Left colon (tissue), 2 donors: ENCODE measurements at places on chromosomes 16 and 17. TPM values are rescaled to one million over a fixed set of nuclear protein-coding genes. Genes with fewer than 3 reads are reported as not detected.

The EXOC3L1 gene
- total RNA-seq = 5.9 TPM

The TAF15 gene
- total RNA-seq = 112 TPM

The TPSB2 gene
- 18.6 TPM for total RNA-seq

The ADAD2 gene
- total RNA-seq = 0.14 TPM

The BHLHA9 gene
- total RNA-seq = not detected

The CBFA2T3 gene
- total RNA-seq = 15.7 TPM

The HSF5 gene
- total RNA-seq = not detected

DNA sequence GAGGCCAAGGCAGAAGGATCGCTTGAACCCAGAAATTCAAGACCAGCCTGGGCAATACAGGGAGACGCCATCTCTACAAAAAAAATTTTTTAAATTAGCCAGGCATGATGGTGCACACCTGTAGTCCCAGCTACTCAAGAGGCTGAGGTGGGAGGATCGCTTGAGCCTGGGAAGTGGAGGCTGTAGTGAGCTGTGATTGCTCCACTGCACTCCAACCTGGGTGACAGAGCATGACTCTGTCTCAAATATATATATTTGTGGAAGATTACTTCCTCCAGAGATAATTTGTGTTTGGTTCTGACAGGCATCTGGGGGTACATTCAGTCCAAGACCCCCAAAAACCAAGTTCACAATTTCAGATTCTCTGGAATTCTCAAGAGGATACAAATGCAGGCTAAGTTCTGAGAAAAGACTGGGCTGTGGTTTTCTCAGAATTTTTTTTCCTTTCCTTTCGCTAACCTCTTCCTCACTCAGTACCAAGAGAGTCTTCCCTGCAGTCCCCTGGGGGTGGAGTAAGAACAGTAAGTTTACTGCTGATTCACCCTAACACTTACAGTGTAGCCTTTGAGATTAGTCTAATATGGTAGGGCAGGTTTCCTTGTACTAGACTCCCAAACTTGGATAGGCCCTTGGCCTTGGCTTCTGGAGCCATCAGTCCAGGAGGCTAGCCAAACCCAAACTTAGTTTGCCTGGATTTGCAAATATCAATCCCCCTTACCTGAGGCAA is 15.1 kb downstream of the GSDMB start:
- DNase-seq = no peak

- DNase-seq = no peak
Observed at GRCh38 chr17:46072998-46073397, 73.9 kb downstream of the STH start.

DNA sequence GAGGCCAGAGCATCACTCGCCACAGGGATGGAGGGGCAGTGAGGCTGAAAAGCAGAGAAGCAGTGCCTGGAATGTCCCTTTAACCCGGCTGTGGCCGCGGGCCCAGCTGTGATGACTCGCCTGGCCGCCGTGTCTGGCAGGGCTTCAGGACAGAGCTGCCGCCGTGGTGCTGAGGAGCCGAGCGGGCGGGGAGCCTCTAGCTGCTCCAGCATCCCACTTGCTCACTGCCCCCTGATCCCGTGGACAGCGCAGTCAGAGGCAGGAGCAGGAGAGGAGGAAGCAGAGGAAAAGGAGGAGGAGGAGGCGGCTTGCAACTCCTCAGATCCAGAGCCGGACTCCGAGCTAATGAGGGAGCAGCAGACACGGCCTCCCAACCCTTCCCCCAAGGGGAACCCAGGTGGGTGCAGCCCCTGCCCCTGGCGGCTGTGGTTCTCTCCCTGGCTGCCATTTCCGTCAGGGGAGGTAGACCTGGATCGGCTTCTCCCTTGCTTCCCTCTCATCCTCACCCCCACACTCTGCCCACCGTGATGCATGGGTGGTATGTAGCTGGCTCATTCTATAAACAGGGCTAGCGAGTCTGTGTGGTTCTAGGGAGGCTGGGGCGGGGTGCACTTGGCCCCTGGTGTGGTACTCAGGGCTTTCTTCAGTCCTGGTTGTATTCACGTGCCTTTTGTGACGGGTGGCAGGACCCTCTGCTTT is 165.7 kb downstream of the CMIP start:
- peak; percentile 57 for DNase-seq

DNA sequence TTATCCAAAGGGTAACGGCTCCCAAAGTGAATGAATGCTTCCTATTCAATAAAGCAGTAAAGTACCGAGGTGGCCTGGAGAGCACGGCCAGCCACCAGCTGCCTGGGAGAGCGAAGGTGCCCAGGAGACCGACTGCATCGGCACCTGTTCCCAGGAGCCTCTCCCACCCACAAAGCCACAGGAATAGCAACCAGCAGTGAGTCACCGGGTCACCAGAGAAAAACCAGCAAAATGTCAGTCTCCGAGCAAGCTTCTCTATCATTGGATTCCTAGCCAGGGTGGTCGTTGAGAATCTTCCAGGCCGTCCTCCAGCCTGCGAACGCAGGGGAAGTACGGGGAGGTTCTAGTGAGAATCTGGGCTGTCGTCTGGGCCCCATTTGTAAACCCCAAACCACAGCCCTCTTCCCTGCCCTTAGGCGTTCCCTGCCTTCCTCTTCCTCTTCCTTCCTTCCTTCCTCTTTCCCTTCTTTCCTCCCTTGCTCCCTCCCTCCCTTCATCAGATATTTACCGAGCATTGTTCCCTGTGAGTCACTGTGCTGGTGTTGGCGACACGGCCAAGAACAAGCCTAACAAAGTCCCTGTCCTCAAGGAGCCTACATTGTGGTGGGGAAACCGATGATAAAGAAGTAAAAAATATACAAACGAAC is 114.6 kb downstream of the SLC39A11 start:
- no peak for DNase-seq

- peak; percentile 58 for DNase-seq
Observed at GRCh38 chr17:75516619-75517296, 430 bp downstream of the TSEN54 start.

GRCh38 chr17:10792151-10792550 is 11.7 kb downstream of the TMEM238L start:
- DNase-seq = peak; percentile 69

- no peak for DNase-seq
Observed at GRCh38 chr16:77972062-77972392, 50.3 kb upstream of the CLEC3A start.

DNA sequence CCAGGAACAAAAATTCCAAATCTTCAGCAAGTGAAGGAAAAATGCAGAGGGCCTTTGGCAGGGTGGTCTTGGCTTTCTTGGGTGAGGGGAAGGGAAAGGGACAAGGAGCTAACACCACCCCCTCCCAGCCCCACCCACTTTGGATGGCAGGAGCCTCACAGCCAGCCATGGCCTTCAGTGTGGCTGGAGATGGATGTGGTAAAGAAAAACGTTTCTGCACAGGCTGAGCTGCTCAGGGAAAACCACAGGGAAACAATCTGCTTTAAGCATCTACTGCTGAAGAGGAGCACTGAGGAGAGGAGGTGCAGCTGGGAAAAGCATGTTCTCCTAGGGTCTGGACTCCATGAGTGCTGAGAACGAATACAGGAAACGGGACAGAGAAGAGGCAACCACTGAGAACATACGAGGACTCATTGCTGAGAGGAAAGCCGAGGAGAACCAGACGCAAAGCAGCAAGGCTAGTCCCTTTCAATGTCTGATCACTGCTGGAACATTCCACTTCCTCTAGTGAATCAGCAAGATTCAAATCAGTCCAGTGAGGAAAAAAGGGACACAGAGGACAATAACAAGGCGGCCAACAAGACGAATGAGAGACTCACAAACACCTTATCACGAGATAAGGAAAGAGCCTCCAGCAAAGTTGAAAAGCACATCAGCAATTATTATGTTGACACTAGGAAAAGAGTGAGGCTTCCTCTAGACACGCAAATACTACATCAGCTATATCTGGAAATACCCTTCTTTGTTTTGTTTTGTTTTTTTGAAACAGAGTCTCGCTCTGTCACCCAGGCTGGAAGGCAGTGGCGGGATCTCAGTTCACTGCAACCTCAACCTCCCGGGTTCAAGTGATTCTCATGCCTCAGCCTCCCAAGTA is 41.7 kb downstream of the ZZEF1 start:
- DNase-seq = no peak

DNA sequence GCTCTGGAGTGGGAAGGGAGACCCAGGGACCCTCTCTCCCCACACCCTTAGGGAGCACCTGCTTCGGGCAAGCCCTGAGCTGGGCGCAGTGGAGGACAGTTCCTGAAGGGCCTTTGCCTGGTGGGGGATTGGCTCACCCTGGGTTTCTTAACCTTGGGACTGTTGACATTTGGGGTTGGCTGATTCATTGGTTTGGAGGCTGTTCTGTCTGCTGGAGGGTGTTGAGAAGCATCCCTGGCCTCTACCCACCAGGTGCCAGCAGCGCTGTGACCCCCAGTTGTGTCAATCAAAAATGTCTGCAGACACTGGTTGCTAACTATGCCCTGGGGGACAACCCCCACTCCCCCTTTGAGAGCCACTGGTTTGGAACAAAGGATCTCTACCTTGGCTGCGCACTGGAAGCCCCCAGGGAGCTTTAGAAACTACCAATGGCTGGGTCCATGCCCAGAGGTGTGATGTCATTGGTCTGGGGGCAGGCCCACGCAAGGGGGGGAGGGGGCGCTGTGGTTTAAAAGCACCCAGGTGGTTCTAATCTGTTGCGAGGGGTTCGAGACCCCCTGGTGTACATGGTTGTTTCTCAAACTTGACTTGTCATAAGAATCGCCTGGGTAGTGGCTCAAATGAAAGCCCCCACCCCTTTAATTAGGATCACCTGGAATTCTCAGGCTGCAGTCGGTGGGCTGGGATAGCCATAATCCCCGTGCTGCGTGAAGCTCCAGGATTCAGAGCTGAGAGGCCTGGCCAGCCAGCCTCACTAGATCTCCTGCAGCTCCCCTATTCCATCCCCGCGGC is 151.9 kb upstream of the GSE1 start:
- DNase-seq = no peak

GRCh38 chr16:57979006-57979585 is 8.2 kb upstream of the CNGB1 start:
- no peak for DNase-seq

GRCh38 chr16:7351610-7352510 is 19.2 kb downstream of the RBFOX1 start:
- no peak for DNase-seq

DNA sequence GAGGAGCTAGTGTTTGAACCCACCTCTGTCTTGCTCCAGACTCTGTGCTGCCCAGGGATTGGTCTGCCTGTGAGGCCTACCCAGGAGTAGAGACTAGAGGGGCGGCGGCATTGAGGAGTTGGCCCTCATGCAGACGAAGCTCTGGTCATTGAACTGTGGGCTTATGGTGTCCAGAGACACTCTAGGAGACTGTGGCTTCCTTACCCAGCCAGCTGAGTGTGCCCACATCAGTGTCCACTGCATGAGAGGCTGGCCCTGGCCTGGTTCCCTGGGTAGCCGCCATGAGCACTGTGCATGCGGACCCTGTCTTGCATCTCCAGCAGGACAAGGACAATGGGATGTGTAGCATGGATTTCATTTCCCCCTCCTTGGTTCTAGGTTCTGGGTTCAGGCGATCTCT is 14.0 kb downstream of the SGSM2 start:
- DNase-seq = no peak

GRCh38 chr17:39579318-39580081 is 28.2 kb downstream of the NEUROD2 start:
- DNase-seq = no peak

GRCh38 chr17:74860872-74861661 is 1.4 kb upstream of the GRIN2C start:
- no peak for DNase-seq

- no peak for DNase-seq
Observed at GRCh38 chr17:929586-929985, 50.0 kb downstream of the NXN start.

DNA sequence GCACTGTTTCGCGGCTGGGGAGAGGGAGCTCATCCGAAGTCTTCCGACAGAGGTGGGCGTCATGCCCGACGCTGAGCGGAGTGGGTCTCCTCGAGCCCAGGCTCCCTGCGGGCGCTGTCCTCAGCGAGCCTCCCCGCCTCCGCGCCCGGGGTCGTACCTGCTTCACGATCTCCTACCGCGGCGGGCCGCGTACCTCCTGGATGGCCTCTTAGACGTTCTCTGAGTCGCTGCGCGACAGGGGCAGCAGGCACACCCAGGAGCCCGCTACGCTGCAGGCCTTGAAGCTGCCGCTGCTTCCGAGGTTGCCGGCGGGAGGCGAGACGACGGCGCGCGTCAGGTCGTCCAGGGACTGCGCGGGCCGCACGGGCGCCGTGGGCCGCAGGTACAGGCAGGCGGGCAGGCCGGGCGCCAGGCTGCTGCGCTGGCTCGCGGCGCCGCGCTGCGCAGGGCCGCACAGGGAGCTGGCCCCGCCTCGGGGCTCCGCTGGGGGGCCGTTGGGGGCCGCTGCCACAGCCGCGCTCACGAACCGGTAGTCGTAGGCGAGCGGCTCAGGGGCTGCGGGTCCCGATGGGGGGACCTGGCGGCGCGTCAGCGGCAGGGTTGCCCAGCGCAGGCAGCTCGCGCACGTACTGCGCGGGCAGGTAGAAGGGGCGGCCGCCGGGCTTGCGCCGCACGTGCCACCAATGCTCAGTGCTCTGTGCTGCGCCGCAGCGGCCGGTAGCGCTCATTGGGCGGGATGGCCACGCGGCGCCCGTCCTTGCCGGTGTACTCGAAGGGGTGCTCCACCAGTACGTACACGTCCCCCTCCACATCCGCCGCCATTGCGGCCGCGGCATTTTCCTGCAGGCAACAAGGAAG is 116.4 kb upstream of the SMURF2 start:
- peak; percentile 59 for DNase-seq

- DNase-seq = no peak
Observed at GRCh38 chr17:32814836-32815235, 62.1 kb downstream of the MYO1D start.

DNA sequence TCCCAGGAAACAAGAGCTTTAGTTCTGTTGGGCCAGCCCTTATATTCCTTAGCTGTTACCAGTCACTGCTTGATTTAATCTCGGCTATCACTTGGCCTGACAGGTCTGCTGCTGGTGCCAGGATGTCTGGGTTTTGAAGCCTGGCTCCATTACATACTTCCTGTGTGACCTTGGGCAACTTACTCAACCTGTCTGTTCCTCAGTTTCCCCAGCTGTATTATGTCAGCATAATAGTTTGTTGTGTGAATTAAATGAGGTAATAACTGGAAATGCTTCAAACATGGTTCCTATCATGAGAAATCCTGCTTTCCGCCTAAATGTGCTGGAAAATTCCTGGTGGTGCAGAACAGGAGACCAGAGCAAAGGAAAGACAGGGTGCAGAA is 50.6 kb upstream of the STH start:
- no peak for DNase-seq

DNA sequence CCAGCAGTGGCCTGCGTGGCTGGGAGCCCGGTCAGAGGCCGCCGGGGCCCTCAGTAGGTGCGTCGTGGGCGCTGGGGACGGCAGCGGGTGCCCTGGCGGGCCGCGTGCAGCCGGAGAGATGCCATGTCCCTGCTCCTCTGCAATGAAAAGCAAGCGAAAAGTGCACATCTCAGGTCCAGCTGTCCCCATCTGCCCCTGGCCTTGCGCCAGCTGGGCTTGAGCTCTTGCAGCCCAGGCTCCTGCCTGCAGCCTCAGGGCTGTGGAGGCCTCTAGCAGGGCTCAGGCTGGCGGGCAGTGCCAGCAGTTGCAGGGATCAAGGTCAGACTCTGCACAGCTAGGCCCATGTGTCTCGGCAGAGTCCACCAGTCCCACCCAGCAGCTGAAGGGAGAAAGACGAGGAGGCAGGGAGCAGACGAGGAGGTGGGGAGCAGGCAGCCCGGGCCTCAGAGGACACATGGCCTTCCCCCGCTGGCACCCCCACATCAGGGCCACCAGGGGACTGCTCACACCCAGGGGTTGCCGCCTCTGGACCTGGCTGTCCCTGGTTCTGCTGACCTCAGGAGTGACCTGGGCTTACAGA is 11.2 kb downstream of the SLC16A3 start:
- DNase-seq = no peak
